NCI-H2081 (cell line): ENCODE measurements at places on chromosomes 12 and 14.
A peak's percentile ranks its signal among the peaks of the same experiment; 100 is the strongest.

GRCh38 chr12:102232036-102232435 lies 34.4 kb upstream of the PMCH start:
- no peak for DNase-seq

GRCh38 chr14:74945261-74945851 lies 10.0 kb downstream of the PGF start:
- peak; percentile 10 for DNase-seq

GRCh38 chr14:42001431-42001830 lies 394.8 kb downstream of the LRFN5 start:
- no peak for DNase-seq

- no peak for DNase-seq
Measured at GRCh38 chr12:124442772-124443445, 124.5 kb downstream of the NCOR2 start.

GRCh38 chr12:105076098-105076497 lies 8.2 kb downstream of the ALDH1L2 start:
- no peak for DNase-seq

DNA sequence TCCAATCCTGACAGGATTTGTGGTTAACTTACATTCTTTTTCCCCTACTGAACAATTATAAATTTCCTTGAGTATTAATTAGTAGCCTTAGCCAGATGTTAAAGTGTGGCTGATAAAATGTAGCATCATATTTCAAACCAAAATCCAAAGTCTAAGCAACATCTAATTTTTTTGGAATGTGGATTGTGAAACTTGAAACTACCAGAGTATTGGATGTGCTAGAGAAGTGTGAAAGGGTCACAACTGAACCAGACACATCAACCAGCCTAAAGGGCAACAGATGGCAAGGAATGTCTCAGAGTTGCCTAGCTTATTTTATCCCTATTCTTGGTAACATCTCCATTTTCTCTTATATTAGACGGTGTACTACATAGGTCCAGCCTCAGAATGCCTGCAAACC lies 153.1 kb upstream of the DCN start:
- DNase-seq = no peak

DNA sequence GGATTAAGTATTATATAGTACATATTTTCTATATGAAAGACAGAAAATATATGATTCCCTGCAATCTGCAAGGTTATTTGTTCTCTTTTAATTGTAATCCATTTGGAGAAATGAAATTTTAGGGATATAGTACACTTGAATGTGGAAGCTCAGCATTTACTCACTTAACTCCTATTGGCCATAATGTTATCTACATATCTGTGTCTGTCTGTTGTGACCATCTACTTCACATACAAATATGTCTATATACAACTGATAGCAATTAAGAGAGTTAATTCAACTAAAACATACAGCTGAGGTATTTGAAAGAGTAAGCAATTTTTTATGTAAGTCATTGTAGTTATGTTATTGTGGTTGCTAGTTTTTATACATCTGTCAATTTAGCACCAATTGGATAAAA lies 12.9 kb downstream of the FOXG1 start:
- no peak for DNase-seq

DNA sequence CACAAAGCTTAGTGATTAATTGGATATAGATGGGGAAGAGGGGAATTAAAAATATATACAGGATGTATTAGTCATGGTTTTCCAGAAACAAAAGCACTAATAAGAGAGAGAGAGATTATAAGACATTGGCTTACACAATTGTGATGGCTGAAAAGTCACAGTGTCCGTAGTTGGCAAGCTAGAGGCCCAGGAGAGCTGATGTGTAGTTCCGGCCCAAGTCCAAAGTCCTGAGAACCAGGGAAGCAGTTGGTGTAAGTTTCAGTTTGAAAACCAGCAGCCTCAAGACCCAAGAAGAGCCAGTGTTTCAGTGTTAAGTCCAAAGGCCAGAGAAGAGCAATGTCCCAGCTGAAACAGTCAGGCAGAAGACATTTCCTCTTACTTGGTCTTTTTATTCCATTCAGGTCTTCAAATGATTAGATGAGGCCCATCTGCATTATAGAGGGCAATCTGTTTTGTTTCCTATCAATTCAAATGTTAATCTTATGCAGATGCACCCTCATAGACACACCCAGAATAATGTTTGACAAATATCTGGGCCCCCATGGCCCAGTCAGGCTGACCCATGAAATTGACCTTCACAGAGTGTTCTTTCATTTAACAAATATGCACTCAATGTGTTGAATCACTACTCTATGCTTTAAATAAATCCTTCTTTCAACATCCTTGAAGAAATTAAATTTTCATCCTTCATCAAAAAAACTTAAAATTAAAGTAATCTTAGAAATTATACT lies 67.2 kb upstream of the DIO2 start:
- DNase-seq = no peak

DNA sequence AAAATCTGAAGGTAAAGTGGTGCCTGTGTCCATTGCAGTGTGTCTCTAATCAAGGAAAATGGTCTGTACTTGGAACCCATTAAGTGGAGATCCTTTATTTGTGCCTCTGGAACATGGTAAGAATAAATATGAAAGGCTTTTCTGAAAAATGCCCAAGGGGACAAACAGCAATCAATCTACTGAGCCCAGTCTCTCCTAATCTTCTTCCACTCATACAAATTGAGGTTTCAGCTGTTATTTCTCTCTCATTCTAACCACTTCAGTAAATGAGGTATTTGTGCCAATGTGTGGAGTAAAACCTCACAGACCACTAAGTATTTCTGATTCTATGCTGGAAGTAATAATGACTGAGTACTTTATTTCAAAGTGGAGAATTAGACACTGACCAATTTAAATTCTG lies 82.3 kb upstream of the ST8SIA1 start:
- DNase-seq = no peak

GRCh38 chr12:11653215-11653753 lies 3.8 kb downstream of the ETV6 start:
- no peak for DNase-seq

DNA sequence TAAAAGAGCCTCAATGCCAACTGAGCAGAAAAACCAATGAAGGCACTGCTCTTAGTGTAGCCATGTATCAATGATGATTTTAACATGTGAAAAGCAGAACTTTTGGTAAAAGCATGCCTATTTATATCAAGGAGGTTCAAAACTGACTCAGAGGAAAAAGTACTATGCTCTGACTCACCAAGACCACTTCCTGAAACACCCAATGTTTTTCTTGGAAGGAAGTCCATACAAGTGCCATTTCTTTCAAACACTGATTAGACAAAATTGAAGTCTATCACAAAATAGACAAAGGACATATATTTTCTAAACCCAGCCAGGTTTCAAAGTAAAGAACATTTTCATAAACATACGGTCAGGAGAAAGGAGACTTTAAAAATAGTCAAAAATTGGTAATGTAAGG lies 88.6 kb downstream of the EPS8 start:
- no peak for DNase-seq

DNA sequence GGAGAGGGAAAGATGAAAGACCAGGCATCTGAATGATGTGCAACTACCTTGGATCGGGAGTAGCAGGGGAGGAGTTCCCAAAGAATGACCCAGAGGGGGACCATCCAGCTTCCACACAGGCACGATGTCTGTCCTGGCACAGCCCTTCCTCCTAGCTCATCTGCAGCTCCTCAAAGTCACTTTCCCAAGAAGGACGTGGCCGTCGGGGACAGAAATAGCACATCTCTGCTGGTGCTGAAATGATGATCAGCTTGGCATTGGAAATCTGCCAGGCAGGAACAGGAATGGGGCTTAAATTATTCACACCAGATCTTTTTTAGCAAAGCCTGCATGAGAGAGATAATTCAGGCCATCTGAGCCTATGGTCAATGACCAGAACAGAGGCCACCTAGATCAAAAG lies 41.7 kb downstream of the TSPAN11 start:
- DNase-seq = no peak

DNA sequence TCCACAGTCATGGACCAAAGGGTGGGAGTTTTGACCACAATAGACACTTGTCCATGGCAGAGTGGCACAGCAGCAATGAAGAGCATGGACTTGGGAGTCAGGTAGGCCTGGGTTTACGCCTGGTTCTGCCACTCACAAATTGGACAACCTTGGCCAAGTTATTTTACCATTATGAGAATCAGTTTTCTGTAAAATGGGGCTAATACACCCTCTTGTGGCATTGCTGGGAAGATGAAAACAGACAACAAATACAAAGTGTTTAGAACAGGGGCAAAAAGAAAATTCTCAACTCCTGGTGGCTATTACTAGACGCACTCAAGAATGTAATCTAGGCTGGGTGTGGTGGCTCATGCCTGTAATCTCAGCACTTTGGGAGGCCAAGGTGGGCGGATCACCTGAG lies 2.6 kb downstream of the C12orf43 start:
- DNase-seq = no peak

DNA sequence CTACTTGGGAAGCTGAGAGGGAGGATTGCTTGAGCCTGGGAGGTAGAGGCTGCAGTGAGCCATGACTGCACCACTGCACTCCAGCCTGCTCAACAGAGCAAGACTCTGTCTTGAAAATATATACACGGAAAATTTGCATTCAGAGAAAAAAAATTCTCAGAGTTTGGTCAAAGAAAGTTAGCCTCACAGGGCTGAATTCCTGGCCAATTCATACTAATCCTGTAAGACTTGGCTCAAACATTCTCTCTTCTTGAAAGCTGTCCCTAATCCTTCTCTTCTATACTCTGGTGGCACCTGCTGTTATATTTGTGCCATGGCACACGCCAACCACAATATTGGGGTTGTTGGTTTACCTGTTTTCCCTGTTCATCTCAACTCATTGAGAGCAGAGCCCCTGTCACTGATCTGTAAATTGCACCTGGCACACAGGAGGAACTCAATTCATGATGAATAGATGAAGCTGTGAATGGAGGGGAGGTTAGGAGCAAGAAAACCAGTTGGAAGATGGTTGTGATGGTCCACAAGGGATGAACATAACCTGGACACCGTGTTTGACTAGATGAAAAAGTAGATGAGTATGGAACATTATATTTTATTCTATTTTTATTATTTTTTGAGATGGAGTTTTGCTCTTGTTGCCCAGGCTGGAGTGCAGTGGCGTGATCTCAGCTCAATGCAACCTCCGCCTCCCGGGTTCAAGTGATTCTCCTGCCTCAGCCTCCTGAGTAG lies 36.8 kb upstream of the SPTSSA start:
- peak; percentile 13 for DNase-seq

DNA sequence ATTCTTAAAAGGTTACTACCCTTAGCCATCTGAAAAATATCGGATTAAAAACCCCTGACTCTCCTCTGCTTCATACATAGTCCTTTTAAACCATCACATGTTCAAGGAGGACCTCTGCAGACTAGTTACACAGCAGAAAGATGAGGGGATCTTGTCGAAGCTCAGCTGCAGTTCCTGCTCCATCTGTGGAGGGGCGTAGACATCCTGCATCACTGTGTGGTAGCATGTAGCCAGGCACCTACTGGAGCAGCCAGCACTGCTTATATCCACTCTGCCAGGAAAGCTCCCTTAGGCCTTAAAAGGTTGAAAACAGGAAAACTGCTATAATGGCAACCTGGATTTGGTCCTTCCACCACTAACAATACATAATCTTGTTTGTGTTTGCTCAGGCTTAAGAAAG lies 57.6 kb upstream of the STRN3 start:
- DNase-seq = no peak

GRCh38 chr14:30603402-30603801 lies 18.7 kb upstream of the SCFD1 start:
- no peak for DNase-seq

DNA sequence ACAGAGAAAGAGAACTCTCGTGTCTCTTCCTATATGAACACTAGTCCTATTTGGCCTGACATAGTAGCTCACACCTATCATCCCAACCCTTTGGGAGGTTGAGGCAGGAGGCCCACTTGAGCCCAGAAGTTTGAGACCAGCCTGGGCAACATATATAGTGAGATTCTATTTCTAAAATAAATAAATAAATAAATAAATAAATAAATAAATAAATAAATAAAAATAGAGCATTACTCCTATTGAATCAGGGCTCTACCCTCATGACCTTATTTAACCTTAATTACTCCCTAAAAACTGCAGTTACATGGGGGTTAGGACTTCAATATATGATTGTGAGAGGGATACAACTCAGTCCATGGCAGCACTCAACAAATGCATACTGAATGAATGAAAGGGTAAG lies 61.2 kb upstream of the GSC start:
- DNase-seq = no peak

DNA sequence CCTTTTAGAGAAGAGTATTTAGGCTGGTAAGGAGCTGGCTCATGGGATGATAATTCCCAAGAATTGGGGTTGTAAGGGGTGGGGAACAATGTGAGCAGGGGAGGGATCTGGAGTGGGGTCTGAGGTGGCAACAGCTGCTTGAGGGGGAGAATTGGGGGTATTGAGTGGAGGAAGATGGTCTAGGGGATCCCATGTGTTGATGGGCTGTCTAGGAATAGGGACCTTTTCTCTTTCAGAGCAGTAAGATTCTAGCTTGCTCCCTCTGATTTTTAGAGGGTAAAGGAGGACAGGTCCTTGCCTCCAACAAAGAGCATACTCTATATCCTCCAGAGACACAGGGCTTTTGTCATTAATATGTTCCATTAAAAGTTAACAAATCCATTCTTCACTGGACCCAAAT lies 22.4 kb downstream of the CLEC2A start:
- no peak for DNase-seq

- no peak for DNase-seq
Measured at GRCh38 chr14:68716698-68717097, 76.2 kb downstream of the ZFP36L1 start.

GRCh38 chr12:51118706-51119105 lies 35.3 kb upstream of the CSRNP2 start:
- no peak for DNase-seq
